ENCODE measurements at places on chromosomes 11 and 22.

GRCh38 chr11:119610836-119611426 lies 118.1 kb downstream of the NECTIN1 start:
- DNase-seq, result no peak

- DNase-seq, result no peak
These were observed 60.2 kb downstream of the PDE2A start for GRCh38 chr11:72613977-72614376.

DNA sequence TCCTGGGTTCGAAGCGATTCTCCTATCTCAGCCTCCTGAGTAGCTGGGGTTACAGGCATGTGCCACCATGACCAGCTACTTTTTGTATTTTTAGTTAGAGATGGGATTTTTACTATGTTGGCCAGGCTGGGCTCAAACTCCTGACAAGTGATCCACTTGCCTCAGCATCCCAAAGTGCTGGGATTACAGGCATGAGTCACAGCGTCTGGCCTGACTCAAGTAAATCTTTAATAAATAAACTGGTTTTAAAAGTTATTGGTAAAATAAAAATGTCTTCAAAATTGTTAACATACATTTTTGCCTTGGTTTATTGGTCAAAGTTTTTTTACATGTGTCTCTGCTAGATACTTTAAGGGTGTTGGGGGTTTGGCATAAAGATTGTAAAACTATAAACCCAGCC lies 7.3 kb upstream of the PES1 start:
- no peak for DNase-seq

- no peak for DNase-seq
These were observed 108.1 kb downstream of the KIAA1671 start for GRCh38 chr22:25060522-25061071.

- DNase-seq, result no peak
These were observed at the start of gene NXPE2 for GRCh38 chr11:114678125-114679036. TSS of gene NXPE2 (plus strand) at chr11:114678527. CDS start at chr11:114678576, 49 bp downstream.

DNA sequence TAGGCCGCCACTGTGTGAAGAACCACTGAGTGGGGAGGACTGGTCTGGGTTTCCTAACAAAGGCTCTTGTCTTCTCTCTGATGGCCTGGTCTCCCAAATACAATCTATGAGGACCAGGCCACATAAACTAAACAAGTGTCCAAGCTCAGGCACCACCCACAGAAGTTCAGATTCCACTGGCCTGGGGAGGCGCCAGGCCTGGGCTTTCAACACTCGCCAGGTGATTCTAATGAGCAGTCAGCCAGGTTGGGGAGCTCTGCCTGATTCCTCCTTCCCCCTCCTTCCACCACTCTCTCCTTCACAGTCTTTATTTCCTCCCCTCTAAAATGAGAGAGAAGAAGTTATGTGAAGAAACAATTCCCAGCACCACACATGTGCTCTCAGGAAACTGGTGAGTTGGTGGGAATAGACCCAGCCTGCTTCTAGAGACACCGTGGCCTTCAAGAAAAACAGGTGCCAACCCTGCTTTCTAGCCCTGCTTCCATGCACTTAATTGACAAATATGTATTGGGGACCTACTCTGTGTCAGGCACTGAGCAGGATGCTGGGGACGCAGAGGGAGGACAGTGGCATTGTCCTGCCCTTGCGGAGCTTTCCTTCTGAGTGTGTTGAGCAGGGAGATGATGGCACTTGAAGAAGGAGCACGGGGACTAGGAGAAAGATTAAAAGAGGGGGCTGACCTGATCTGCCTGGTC lies 242.5 kb downstream of the TENM4 start:
- DNase-seq, result no peak

DNA sequence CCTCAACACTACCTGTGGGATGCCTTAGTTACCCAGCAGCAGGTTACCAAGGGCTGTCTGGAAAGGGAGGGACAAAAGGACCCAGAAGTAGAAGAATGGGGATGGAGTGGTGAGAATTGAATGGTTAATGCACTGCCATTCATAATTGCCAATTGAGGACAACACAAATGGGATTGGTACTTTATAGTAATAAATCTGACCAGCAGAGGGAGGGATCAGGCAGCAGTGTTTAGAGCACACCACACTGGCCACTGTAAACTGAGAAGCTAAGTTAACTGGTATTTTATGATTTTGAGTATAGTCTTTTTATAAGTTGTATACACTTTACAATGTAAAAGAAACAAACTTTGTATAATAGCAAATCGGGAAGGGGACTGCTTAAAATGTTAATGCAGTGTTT lies 10.7 kb downstream of the TBRG1 start:
- DNase-seq, result no peak

- DNase-seq, result no peak
These were observed 13.0 kb upstream of the BID start for GRCh38 chr22:17787241-17787640.

- DNase-seq, result no peak
These were observed 26.3 kb downstream of the KLHL22 start for GRCh38 chr22:20469110-20469868.

- no peak for DNase-seq
These were observed 95.5 kb upstream of the TENM4 start for GRCh38 chr11:79536155-79536917.

- DNase-seq, result no peak
These were observed 341.5 kb downstream of the SHANK2 start for GRCh38 chr11:70910835-70911234.

DNA sequence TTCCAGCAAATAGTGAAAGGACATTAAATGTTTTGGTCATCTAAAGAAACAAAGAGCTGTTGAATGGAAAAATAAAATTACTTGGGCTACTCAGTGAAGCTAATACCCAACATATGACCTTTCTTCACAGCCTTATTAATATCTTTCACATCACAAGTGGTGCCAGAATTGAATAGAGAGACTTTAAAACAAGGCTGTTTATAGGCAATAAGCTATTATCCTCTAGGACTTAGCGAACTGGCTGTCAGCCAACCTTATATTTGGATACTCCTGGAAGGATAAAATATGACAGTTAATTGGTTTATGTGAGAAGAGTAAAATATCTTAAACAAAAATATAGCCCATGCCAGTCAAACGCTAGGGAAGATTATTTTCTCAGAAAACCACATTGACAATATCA lies 225.5 kb upstream of the BLID start:
- DNase-seq, result no peak

DNA sequence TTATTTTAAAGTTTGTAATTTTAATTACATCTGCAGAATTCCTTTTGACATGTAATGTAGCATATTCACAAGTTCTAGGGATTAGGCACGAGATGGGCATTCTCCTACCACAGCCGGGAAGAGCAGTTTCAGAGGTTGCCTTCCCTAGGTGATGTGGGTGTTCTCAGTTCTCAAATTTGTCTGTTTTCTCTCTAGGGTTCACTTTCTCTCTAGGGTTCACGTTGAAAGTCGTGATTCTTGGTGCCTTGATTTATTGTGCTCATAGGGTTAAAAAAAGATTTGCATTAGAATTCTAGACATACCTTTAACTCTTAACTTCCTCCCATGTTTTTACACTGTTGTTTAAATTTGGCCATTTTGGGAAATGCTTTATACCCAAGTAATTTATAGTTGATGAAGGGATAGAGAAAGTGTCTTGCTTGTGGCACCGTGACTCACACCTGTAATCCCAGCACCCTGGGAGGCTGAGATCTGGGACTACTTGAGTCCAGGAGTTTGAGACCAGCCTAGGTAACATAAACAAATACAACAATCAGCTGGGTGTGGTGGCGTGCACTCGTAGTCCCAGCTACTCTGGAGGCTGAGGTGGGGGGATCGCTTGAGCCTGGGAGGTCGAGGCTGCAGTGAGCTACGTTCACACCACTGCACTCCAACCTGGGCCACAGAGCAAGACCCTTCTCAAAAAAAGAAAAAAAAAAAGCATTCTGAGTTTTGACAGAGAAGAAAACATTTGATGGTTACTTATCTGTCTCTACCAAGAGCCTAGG lies 3.6 kb downstream of the MED15 start:
- DNase-seq, result no peak

DNA sequence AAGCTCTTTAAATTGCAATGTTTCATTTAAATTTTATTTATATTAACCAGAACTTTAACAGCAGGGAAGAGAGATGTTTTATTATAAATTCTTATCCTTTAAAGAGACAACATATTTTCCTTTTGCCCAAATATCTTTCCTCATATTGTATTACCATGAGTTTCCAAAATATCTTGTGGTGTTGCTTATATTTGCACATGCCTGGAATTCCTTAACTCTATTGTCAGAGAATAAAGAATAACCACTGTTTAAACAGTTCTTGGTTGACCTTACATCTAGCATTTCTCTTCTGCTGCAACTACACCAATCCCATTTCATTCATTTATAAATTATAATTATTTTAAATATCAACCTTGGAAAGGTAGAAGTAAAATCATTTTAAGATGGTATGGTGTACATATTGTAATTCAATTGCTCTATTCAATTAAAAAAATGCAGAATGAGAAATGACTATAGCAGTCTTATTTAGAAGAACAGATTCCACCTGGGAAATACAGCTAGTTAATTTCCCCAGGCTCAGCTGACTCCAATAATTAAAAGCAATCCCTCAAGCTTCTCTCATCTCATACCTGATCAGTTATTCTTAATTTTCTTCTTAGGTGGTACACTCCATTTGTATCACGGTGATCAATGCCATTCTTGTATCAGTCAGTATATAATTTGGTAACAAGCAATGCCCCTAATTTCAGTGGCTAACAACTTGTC lies 923.3 kb downstream of the KCNA4 start:
- DNase-seq, result no peak

GRCh38 chr11:21254055-21254454 lies 584.7 kb downstream of the NELL1 start:
- DNase-seq, result no peak

- DNase-seq, result no peak
These were observed 139.1 kb downstream of the SLC17A6 start for GRCh38 chr11:22477312-22477711.

GRCh38 chr11:65778431-65778900 lies 2.3 kb downstream of the AP5B1 start:
- no peak for DNase-seq

All from activated CD8-positive, alpha-beta memory T cell treated with anti-CD3 and anti-CD28 coated beads for 1 hour (primary cell).